ENCODE measurements at places on chromosomes 2 and 18.
A peak's percentile ranks its signal among the peaks of the same experiment; 100 is the strongest.

GRCh38 chr2:83630351-83630750, 828.7 kb downstream of the SUCLG1 start:
- DNase-seq = no peak

- DNase-seq = no peak
Measured at GRCh38 chr2:53432936-53433335, 334.7 kb upstream of the CHAC2 start.

GRCh38 chr18:27665264-27665799, 480.2 kb upstream of the CHST9 start:
- no peak for DNase-seq

GRCh38 chr2:137051778-137052398, 286.5 kb downstream of the THSD7B start:
- DNase-seq = no peak

GRCh38 chr2:218995972-218996711, 2.9 kb upstream of the CRYBA2 start:
- DNase-seq = peak; percentile 87

- no peak for DNase-seq
Measured at GRCh38 chr2:70771446-70771845, 3.4 kb upstream of the ADD2 start.

GRCh38 chr2:44480068-44480467, 118.3 kb downstream of the CAMKMT start:
- no peak for DNase-seq
